NCI-H526 (cell line): ENCODE measurements at places on chromosomes 7 and 10.

- no peak for DNase-seq
Observed at GRCh38 chr7:45446195-45446944, 127.8 kb upstream of the ADCY1 start.

- no peak for DNase-seq
Observed at GRCh38 chr10:22253580-22253882, 35.7 kb upstream of the EBLN1 start.

- no peak for DNase-seq
Observed at GRCh38 chr7:120792861-120793130, 65.1 kb downstream of the TSPAN12 start.

GRCh38 chr7:35035511-35035961 is 1.7 kb downstream of the DPY19L1 start:
- peak; percentile 82 for DNase-seq

GRCh38 chr10:24238519-24239247 is 29.7 kb downstream of the KIAA1217 start:
- DNase-seq, result peak; percentile 70

DNA sequence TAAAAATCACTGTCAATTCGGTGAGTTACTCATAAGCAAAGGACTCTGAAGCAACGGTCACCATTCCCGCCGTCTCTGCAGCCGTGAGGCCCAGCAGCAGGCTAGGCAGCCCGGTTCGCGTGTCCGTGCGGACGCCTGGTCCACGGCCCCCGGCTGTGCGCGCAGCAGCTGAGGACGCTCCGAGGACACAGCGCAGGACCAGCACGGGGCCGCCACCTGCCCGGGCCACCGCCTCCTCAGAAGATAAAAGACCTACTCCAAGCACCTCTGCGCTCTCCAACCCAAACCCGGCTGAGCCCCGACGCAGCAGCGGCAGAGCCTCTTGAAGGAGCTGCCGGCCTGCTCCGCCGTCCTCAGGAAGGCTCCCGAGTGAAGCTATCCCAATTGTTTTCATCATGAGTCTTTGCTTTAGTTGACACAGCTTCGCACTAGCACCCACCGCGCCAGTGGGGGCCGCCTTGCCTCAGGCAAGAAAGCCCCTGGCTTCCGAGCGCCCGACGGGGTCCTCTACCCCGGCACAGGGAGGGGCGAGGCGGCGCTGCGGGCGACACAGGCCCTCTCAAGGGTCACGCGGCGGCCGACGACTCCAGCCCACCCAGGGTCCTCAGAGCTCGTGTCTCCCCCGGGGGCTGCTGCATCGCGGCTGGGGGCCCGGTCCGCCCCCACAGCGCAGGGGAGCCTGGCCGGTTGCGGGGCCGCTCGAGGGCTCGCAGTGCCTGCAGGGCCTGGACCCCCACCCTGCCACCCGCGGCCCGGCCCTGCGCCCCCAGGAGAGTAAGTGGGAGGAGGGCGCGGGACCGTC is 16.9 kb upstream of the GPR146 start:
- DNase-seq, result no peak

- DNase-seq, result no peak
Observed at GRCh38 chr7:1455955-1456354, 3.3 kb downstream of the MICALL2 start.

GRCh38 chr10:48657416-48657815 is 27.3 kb upstream of the WDFY4 start:
- no peak for DNase-seq

GRCh38 chr7:139075031-139075652 is 34.4 kb downstream of the ZC3HAV1 start:
- peak; percentile 39 for DNase-seq
